ENCODE measurements at places on chromosomes 6 and 20.

DNA sequence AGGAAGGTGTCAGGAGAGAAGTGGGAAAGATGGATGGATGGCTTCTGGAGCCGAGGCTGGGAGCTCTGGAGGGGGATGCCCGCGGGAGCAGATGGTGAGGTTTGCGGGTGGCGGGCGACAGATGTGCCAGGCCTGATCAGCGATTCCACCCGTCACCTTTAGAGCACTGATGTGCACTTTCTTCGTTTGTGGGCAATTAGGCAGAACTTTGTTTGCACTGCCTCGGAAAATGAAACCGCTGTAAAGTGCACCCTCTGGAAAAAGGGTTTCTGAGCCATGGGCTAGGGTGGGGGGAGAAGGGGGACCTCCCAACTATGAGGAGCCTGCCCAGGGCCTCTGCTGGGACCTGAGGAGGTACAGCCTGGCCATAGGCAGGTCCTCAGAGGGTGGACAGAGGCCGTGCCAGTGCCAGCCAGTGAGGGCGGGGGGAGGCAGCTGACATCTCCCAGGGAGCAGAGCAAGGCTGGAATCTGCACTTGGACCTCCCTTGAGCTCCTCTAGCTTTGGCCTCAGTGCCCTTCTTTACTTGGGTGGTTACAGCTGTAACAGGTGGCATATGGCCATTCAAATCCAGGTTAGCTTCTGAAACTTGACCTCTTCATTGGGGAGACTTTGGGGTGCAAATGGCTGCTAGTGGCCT is 58.7 kb downstream of the CD40 start:
- no peak for DNase-seq

GRCh38 chr20:63976980-63977738 is 2.3 kb downstream of the SAMD10 start:
- no peak for DNase-seq

DNA sequence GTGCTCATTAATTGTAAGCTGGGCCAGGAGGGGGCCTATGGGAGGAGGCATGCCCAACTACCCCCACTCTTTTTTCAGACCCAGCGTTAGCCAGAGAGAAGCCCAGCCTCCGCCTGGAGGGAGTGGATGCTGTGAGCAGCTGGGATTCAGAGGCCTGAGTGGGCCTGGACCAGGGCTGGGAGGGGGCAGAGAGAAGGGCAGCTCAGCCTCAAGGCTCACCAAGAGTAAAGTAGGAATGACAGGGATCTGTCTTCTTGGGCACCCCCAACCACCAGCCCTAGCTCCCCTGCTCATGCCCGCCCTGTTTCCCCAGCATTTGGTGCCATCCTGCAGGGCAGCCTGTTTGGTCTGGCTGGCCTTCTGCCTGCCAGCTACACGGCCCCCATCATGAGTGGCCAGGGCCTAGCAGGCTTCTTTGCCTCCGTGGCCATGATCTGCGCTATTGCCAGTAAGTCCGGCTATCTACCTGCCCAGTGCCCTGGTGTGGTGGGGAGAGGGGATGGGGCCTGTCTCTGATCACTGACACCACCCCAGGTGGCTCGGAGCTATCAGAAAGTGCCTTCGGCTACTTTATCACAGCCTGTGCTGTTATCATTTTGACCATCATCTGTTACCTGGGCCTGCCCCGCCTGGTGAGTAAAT is 6.8 kb downstream of the SLC29A1 start:
- no peak for DNase-seq

DNA sequence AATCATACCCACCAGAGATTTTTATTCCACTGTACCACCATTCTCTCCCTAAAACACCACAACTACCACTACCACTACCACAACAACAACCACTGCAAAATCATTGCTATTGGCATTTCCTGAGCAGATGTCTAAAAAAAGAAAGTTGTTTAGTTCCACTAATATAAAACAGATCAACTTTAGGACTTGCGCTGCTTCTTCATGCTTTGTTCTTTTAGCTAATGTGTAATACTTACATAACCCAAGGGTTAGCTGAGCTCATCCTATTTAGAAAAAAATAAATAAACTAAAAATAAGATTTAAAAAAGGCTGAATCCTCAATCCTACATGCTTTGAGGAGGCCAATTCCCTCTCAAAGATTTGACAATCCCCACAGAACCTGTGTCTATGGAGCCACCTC is 11.4 kb downstream of the IYD start:
- DNase-seq = no peak

DNA sequence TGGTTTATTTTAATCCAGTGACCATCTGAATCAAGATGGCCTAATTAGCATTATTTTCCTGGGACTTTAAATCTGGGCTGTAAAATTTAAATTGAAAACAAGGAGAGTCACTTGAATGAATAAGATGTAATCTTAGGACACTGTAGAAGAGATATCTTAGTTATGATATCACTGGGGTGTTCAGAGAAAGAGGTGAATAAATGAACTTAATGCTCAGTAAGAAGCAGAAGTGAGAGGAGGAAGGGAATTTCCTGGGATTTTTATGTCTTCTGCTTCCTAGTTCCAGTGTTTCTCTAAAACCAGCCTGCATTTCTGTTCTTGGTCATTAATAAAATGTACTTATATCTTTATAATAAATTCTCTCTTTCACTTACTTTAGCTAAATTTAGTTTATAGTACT is 136.8 kb upstream of the PTPRK start:
- DNase-seq = no peak
